ENCODE measurements at places on chromosomes 11 and 22.

- DNase-seq = no peak
Observed at GRCh38 chr11:35470616-35471015, 51.3 kb upstream of the SLC1A2 start.

DNA sequence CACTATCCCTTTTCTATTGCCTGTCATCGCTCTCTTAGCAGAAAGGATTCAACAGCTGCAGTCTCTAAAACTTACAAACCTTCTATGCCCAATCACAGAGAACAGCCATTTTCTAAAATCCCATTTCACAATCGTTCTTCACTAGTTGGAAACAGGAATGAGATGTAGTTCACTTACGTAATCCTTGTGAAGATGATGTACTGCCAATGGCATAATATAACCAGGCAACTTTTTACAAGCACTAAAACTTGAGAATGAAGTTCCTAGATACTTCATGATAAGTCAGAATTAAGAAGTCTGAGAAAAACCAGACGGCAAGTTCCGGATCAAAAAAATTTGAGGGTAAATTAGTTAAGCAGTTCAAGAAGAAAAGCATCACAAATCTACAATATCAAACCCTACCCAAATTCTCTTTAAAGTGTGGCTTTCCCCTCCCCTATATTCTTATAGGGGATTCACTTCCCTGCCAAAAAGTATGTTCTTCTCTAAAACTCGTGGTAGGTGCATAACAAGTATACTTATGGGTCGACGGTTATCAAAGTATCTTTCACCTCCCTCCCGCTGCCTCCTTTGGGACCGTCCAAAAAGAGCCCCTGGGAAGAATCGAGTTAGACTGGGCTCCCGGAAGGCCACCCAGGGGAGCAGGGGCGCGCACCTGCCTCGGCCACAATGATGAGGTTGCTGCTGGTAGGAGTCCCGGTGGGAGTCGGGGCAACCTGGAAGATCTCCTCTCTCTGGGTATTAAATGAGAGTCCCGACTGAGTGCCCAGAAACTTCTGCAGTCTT is 666 bp downstream of the MSANTD4 start:
- no peak for DNase-seq

- no peak for DNase-seq
Observed at GRCh38 chr11:12180257-12181205, 70.1 kb downstream of the MICAL2 start.

DNA sequence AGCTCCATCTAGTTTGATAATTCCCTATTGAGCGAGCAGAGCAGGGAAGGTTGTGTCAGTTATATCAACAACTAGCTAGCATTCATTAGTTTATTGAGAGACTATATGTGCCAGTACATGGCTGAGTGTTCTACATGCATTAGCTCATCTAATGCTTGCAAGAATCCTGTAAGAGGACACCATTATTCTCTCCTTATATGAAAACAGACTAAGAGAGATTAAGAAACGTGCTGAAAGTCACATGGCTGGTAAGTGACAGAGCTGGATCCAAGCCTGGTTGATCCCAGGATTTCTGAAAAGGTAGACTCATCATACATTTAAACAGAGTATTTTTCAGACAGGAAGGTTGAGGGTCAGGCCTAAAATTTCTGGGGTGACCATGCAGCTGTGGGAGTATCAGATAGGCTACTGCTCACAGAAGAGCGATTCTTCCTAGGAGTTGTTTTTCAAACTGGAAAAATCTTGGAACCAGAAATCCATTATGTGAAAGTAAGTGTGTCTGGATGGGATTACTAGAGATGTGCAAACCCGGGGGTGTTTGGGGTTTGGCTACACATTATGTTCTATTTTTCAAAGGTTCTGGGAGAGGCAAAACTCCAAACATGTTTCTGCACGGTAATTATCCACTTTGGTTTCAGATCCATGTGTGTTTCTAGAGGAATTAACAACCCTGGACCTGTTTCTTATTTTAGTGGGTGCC is 213.3 kb downstream of the FAM76B start:
- no peak for DNase-seq

DNA sequence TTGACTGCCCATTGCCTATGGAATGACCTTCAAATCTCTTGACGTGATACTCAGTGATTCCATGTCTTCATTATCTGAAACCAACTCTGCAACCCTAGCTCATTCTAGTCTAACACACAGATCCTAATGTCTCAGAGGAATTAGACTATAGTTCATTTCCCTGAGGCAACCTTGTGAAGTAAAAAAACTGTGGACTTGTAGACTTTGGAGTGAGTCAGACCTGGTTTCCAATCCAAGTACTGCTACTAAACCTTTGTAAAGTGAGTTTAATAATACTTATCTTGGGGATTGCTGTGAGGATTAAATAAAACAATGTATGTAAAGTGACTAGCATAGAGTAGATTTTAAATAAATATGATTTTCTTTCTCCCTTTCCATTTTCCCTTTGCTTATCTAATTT is 226.1 kb downstream of the BLID start:
- no peak for DNase-seq
